ENCODE measurements at places on chromosomes 11 and 22. TPM values are rescaled to one million over a fixed set of nuclear protein-coding genes. Genes with fewer than 3 reads are reported as not detected.

The CDC45 gene
- 32.7 TPM for total RNA-seq

The MFRP gene
- not detected for total RNA-seq

The LIN7C gene
- 41.3 TPM for total RNA-seq

The ME3 gene
- total RNA-seq, result 2.2 TPM

The CCDC15 gene
- total RNA-seq, result 2.3 TPM

The PLAAT5 gene
- total RNA-seq, result 8.5 TPM

GRCh38 chr22:37563153-37564081, 3.1 kb downstream of the CDC42EP1 start:
- H3K27ac ChIP-seq, result no peak overlapping the region
- H3K27me3 ChIP-seq, result peaks cover 3% of the 10 kb centered on the region
- H3K36me3 ChIP-seq, result no peaks in the 10 kb centered on the region
- DNase-seq, result no peak

GRCh38 chr11:83317757-83318690, 31.9 kb upstream of the CCDC90B start:
- H3K27me3 ChIP-seq, result no peaks in the 10 kb centered on the region
- no peak overlapping the region for H3K27ac ChIP-seq
- H3K4me3 ChIP-seq, result no peak overlapping the region
- DNase-seq, result no peak
- peaks cover 5% of the 10 kb centered on the region for H3K36me3 ChIP-seq
- no peaks in the 10 kb centered on the region for H3K4me1 ChIP-seq

DNA sequence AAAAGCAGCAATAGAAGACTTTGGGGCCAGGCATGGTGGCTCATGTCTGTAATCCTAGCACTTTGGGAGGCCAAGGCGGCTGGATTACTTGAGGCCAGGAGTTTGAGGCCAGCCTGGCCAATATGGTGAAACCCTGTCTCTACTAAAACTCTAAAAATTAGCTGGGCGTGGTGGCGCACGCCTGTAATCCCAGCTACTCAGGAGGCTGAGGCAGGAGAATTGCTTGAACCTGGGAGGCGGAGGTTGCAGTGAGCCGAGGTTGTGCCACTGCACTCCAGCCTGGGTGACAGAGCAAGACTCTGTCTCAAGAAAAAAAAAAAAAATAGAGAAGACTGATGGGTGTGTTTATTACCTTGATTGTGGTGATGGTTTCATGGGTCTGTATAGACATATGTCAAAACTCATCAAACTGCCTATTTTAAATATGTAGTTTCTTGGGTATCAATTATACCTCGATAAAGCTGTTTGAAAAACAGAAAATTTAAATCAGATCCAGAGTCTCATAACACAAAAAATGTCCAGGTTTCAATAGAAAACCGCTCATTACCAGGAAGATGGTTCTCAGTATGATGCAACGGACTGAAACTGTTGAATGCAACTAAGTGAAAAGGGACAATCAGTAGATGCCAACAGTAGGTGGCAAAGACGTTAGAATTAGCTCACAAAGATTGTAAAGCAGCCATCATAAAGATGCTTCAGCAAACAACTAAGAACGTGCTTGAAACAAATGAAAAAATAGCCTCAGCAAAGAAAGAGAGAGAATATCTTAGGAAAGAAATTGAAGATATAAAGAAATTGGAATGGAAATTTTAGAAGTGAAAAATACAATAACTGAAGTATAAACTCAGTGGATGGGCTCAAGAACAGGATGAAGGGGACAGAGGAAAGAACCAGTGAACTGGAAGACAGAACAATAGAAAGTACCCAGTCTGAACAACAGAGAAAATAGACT, 33.1 kb upstream of the SEPTIN5 start:
- DNase-seq, result no peak
- H3K36me3 ChIP-seq, result no peaks in the 10 kb centered on the region
- H3K27ac ChIP-seq, result no peak overlapping the region
- peaks cover 2% of the 10 kb centered on the region for H3K4me1 ChIP-seq

- H3K27ac ChIP-seq, result no peak overlapping the region
- H3K4me3 ChIP-seq, result no peak overlapping the region
These were observed 45.6 kb upstream of the POLD3 start for GRCh38 chr11:74546752-74547151.

GRCh38 chr11:7575841-7576725, 62.3 kb downstream of the PPFIBP2 start:
- peaks cover 21% of the 10 kb centered on the region for H3K4me1 ChIP-seq
- peak; percentile 43 for DNase-seq
- no peaks in the 10 kb centered on the region for H3K36me3 ChIP-seq
- no peak overlapping the region for H3K4me3 ChIP-seq
- H3K27ac ChIP-seq, result no peak overlapping the region

- no peaks in the 10 kb centered on the region for H3K36me3 ChIP-seq
- no peak overlapping the region for H3K4me3 ChIP-seq
- H3K4me1 ChIP-seq, result no peaks in the 10 kb centered on the region
- H3K27ac ChIP-seq, result no peak overlapping the region
- DNase-seq, result no peak
- no peaks in the 10 kb centered on the region for H3K27me3 ChIP-seq
These were observed 82.7 kb downstream of the PHF21A start for GRCh38 chr11:46038529-46038928.

GRCh38 chr11:126929179-126930061, 71.2 kb downstream of the KIRREL3 start:
- no peak for DNase-seq
- H3K36me3 ChIP-seq, result no peaks in the 10 kb centered on the region
- no peak overlapping the region for H3K27ac ChIP-seq

GRCh38 chr11:12478743-12479142, 101.4 kb downstream of the PARVA start:
- no peak for DNase-seq
- H3K27ac ChIP-seq, result no peak overlapping the region
- H3K4me1 ChIP-seq, result no peaks in the 10 kb centered on the region
- H3K4me3 ChIP-seq, result no peak overlapping the region
- H3K36me3 ChIP-seq, result peaks cover 6% of the 10 kb centered on the region
- no peaks in the 10 kb centered on the region for H3K27me3 ChIP-seq

DNA sequence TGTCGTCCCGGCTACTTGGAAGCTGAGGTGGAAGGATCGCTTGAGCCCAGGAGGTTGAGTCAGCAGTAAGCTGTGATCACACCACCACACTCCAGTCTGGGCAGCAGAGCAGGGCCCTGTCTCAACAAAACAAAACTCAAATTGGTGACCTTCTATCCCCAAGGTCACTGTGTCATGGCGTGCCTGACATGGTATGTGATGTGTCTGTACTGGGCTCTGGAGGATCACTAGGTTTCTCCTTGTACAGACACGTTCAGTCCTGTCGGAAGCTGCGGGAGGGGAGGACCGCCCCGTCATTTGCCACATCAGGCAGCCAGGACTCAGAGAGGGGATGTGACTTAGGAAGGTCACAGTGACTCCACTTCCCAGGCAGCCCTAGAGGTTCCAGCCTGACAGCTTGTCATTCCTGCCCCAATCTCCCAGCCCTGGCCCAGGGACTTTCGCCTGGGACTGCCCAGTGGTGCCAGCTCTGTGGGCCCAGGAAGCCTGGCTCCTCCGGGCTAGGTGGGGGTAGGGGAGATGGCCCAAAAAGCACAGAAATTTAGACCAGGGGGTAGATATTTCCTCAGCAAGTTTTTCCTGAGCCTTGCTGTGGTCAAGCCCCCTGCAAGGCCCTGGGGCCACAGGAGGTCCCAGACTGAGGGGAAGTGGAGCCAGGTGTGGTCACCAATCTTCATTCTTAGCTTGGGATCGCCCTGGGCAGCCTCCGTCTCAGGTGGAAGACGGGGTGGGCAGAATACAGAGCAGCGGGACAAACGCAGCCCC, 53.2 kb downstream of the TRIOBP start:
- H3K4me1 ChIP-seq, result no peaks in the 10 kb centered on the region
- H3K4me3 ChIP-seq, result no peak overlapping the region
- DNase-seq, result no peak
- H3K36me3 ChIP-seq, result peaks cover 5% of the 10 kb centered on the region
- H3K27ac ChIP-seq, result no peak overlapping the region

GRCh38 chr11:94602430-94603372, 35.5 kb downstream of the PIWIL4 start:
- H3K4me1 ChIP-seq, result peaks cover 5% of the 10 kb centered on the region
- H3K36me3 ChIP-seq, result peaks cover 5% of the 10 kb centered on the region
- no peak overlapping the region for H3K27ac ChIP-seq
- no peak overlapping the region for H3K4me3 ChIP-seq
- no peaks in the 10 kb centered on the region for H3K27me3 ChIP-seq

- no peak overlapping the region for H3K4me3 ChIP-seq
- no peaks in the 10 kb centered on the region for H3K27me3 ChIP-seq
- no peaks in the 10 kb centered on the region for H3K36me3 ChIP-seq
- peaks cover 5% of the 10 kb centered on the region for H3K4me1 ChIP-seq
- no peak for DNase-seq
- H3K27ac ChIP-seq, result no peak overlapping the region
These were observed 101.5 kb upstream of the NNMT start for GRCh38 chr11:114194702-114195101.

- H3K36me3 ChIP-seq, result peaks cover 7% of the 10 kb centered on the region
- peak; percentile 65 for DNase-seq
- H3K4me3 ChIP-seq, result peak overlapping the region; percentile 78
- peaks cover 37% of the 10 kb centered on the region for H3K27me3 ChIP-seq
These were observed 3.6 kb downstream of the SEPTIN5 start for GRCh38 chr22:19717691-19718455.

DNA sequence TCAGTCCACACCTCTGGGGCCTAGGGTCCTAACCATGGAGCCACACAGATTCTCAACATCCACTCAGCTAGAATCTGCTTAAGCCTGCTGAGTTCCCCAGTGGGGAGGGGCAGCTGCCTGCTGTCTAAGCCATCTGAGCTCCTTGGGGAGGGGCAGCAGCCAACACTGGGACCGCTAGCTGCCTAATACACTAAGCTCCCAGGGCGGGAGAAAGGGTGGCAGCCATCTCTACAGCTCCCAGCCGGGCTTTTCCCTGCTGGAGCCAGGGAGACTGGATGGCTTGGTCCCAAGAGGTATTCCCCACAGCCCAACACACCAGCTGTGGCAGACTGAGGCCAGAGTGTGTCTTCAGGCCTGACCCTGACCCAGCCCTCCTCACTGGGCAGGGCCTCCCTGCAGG, 217.3 kb upstream of the TMEM45B start:
- H3K4me1 ChIP-seq, result no peaks in the 10 kb centered on the region
- H3K36me3 ChIP-seq, result no peaks in the 10 kb centered on the region
- no peaks in the 10 kb centered on the region for H3K27me3 ChIP-seq
- DNase-seq, result no peak
- H3K27ac ChIP-seq, result no peak overlapping the region
- H3K4me3 ChIP-seq, result no peak overlapping the region

GRCh38 chr11:31958076-31958735, 132.7 kb upstream of the RCN1 start:
- H3K36me3 ChIP-seq, result no peaks in the 10 kb centered on the region
- no peak overlapping the region for H3K27ac ChIP-seq
- H3K27me3 ChIP-seq, result no peaks in the 10 kb centered on the region
- peak; percentile 79 for DNase-seq
- H3K4me3 ChIP-seq, result no peak overlapping the region
- no peaks in the 10 kb centered on the region for H3K4me1 ChIP-seq

- no peak for DNase-seq
- H3K27ac ChIP-seq, result no peak overlapping the region
- H3K36me3 ChIP-seq, result no peaks in the 10 kb centered on the region
These were observed 57.9 kb upstream of the ANGPTL5 start for GRCh38 chr11:101974255-101974654.
